Ovary (tissue), 10 donors: ENCODE measurements at places on chromosomes 16 and 17. TPM values are rescaled to one million over a fixed set of nuclear protein-coding genes. Genes with fewer than 3 reads are reported as not detected.
A peak's percentile ranks its signal among the peaks of the same experiment; 100 is the strongest.

DNA sequence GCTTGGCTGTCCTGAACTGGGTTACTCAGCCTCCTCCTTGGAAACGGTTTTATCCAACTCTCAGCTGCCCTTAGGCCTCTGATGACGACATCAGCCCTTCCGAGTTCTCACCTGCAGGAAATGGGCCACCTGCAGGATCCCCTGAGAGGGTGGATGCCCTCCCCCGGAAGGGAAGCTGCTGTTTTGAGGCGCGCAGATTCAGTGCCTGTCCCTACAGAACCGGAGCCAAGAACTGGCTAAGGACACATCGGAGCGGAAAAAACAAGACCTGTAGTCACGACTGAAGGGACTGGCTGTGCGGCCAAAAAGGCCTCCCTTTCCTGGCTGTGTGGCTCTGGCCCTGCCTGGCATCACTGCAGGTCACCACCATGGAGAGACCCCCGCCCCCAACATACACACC, 11.7 kb upstream of the C16orf95 start:
- peak; percentile 22 for DNase-seq

GRCh38 chr16:14434860-14435259, 195.2 kb downstream of the PARN start:
- no peak for DNase-seq

GRCh38 chr17:82924812-82925211, 85.0 kb upstream of the ZNF750 start:
- DNase-seq = no peak

The FLII gene
- 178 TPM for total RNA-seq

The PDE6G gene
- total RNA-seq = 0.22 TPM

GRCh38 chr17:8781776-8782175, 17.4 kb downstream of the MFSD6L start:
- DNase-seq = no peak

DNA sequence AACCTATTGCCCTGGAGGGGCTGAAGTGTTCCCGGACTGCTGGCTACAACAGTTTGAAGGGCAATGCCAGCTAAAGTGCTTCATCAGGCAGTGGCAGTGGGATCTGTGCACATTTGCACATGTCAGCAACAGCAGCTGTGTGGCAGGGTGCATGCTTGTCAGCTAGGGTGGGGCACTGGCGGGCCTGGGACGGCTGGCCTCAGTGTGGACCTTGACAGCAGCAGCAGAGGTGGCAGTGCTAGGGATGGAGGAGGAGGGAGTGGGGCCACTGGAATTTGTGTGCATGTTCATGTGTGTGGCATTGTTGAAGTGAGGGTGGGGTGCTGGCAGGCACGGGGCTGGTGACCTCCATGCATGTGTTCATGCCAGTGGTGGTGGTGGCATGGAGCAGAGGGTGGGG, 203.3 kb upstream of the HS3ST4 start:
- DNase-seq = no peak

The COG7 gene
- total RNA-seq = 20.1 TPM
